ENCODE measurements at places on chromosomes 5 and 9.

DNA sequence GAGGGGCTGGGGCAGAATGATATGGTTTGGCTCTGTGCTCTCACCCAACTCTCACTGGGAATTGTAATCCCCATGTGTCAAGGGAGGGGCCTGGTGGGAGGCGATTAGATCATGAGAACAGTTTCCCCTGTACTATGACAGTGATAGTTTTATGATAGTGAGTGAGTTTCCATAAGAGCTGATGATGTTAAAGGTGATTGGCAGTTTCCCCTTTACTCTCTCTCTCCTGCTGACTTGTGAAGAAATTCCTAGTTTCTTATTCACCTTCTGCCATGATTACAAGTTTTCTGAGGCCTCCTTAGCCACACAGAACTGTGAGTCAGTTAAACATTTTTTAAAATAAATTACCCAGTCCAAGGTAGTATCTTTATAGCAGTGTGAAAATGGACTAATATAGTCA lies 120.4 kb upstream of the CDH9 start:
- no peak for DNase-seq

DNA sequence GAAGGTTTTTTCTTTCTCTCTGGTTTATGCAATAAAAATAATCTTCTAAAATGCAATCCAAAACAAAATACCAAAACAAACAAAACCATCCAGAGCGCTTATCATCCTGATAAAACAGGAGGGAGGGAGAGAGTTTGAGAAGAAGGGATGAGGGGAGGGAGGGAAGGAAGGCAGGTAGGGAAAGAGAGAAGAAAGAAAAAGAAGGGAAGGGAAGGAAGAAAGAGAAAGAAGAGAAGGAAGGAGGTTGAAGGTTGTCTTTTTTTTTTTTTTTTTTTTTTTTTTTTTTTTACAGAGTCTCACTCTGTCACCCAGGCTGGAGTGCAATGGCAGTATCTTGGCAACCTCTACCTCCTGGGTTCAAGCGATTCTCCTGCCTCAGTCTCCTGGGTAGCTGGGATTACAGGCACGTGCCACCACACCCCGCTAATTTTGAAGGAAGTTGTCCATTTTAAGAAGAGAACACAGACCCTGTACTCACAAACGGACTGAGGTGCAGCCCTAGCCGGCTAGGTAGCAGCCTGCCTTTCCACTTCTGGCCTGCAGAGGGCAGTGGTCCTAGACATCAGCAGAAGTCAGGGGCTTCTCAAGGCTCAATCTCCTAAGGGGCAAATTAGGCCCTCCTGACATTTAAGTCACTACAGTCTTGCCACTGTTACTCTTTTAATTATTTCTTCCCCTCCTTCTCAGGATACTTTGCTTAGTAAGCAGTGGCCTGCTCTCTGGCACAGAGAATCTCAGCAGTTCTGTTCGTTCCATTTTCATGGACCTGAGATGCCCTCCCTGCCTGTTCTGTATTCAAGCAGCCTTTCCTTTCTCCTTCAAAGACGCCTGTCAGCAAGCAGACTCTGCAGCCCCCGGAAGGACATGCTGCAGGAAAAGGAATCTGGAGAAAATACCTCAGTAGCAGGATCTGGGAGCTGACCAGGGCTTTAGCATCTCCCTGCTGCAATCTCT lies 76.4 kb downstream of the EPB41L4B start:
- peak; percentile 28 for DNase-seq

- DNase-seq, result no peak
Measured at GRCh38 chr5:72465066-72465465, 42.1 kb downstream of the ZNF366 start.

DNA sequence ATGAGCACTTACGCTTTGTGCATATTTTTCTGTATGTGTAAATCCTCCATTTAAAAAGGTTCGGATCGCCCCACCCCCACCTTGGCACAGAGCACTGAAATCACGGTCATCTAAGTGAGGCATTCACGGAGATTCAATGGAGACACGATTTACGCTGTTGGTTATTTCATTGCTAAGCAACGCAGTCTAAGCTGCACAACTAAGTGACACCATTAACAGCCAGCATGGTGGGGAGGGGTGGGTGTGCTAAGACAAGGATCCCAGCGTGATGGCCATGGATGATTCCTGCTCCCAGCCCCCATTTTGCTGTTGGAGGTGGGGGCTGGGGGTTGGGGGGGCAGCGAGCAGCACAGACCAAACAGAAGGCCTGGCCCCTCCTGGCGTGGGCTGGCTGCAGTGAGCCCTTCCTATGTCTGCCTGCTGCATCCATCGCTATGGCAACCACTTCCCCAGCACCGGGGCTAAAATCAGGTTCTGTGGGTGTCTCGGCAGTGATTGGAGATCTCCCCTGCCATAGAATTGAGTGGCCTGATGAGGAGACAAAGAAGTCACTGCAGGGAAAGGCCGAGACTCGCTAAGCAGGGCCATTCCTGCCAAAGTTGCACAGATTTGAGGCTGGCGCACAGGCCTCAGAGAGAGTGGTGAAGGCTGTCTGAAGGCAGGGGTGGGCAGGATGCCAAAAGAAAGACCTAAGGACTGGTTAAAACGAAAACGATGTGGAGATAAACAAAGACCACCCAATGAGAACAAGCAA lies 14.3 kb upstream of the MARCHF6 start:
- DNase-seq, result no peak

- no peak for DNase-seq
Measured at GRCh38 chr9:88018101-88018500, 43.8 kb upstream of the CDK20 start.

GRCh38 chr5:36777105-36777757 lies 99.3 kb upstream of the NIPBL start:
- DNase-seq, result peak; percentile 28

- DNase-seq, result no peak
Measured at GRCh38 chr9:13149454-13149853, 130.0 kb downstream of the MPDZ start.

DNA sequence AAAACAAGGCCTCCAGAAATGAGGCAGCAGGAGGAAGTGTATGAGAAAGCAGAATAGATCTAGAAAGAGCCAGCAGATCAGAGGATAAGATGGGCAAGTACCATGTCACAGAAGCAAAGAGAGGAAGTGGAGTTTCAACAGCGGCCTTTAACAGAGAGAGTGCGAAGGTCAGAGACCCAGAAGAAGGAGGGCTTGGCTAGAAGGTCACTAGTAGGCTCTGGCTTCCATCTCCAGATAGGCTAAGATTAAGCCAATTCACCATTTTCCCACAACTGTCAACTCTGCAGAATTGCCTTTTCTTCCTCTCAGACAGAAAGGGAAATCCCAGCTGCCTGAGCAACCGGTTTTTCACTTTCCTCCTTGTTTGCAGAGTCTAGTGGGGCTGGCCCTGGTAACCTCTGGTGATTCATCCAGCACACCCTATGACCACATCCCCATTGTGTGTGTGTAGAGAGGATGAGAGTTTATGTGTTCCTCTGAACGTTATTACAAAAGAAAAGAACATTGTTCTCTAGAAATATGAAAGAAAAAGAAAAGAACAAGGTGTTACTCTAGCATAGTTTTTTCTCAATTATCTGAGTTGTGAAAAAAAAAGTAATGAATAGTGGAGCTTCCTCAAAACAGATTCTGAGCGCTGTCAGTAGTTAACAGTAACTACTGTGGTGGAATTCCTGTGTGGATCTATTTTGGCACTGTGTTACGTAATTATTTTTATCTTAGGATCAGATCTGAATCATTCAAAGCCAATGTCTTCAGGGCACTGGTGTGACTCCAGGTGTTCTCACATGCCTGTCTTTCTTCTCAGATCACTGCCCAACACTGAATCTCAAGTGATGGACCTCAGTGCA lies 220.4 kb downstream of the ARRDC3 start:
- no peak for DNase-seq

- DNase-seq, result no peak
Measured at GRCh38 chr9:126551812-126552211, 61.9 kb upstream of the LMX1B start.

DNA sequence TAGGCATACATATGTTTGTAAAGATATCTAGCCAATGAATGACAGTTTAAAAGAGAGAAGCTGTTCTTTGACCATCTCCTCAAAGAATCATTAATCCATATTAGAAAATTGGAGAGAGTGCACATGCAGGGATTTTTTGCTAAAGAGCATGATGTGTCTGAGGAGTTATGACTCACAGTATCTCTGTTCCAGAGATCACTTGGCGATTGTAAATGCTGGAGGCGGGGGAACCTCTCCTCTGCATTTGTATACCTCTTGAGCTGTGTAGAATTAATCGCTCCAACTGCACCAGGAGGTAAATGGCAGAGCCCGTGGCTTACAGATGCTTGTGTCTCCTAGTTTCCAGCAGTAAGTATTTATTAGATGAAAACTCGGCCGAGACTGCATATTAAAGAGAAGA lies 3.6 kb upstream of the SPATA31D1 start:
- DNase-seq, result no peak

- no peak for DNase-seq
Measured at GRCh38 chr9:21983561-21983935, 10.6 kb downstream of the CDKN2A start.

- no peak for DNase-seq
Measured at GRCh38 chr9:95090023-95090791, 227.3 kb downstream of the FANCC start.

GRCh38 chr5:10607023-10607665 lies 43.3 kb downstream of the ANKRD33B start:
- DNase-seq, result no peak

GRCh38 chr5:142998316-142999020 lies 228.3 kb downstream of the ARHGAP26 start:
- no peak for DNase-seq

- DNase-seq, result no peak
Measured at GRCh38 chr9:111037708-111038330, 451 bp downstream of the LPAR1 start.

Measured in iPS DF 19.7 (cell line).